ENCODE measurements at places on chromosomes 12 and 14.

DNA sequence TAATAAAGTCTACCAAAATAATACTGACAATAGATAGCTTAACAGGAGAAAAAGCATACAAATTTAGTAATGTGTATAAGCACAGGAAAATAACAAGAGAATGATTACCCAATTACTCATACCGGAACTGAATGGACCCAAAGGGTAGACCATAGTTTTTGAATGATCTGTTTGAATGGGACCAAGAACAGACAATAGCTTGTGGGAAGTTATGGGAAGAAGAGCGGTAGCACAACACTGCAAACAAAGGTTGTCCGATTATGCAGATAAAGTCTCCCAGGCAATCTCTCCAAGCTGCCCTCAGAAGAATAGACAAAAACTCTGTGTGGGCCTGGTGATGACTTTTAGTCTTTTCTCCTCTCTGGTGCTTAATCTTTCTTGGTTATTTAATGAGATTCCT, 96.6 kb upstream of the NEDD1 start:
- no peak for DNase-seq

GRCh38 chr14:106134886-106135285, 608.5 kb downstream of the TMEM121 start:
- DNase-seq: no peak

DNA sequence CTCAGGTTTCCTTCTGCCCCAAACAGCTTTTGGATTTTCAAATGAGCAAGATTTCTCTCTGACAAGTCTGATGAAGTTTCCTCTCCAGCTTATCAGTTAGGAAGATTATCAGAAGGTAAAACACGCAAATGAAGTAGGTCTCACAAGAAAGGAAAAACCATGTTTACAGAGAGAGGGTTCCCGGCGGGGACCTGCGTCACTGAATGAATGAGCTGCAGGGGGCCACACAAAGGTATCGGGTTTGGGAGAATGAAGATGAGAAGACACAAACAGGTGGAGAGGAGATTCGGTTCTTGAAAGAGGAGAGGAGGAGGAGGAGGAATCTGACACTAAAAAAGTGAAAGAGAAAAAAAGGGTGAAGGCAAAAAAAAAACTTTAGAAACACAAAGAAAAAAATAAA, 208.6 kb downstream of the CALM1 start:
- no peak for DNase-seq

DNA sequence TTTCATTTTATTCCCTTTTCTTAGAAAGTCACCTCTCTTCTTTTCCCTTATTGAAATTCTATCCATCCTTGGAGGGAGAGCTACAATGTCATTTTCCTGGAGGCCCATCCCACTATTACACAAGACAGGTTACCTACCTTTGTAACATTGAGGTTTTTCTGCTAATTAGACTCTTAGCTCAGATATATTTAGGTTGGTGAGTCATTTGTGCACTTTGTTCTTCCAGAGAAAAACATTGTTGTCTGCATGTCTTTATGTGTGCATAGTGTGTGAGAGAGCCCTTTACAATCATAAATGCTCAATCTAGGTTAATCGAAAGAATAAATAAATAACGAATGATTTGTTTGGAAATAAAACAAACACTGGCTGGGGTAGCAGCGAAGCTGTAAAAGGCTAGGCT, 191.8 kb downstream of the DACT1 start:
- peak; percentile 37 for DNase-seq

GRCh38 chr14:105250986-105251385, 2.7 kb downstream of the BTBD6 start:
- DNase-seq: no peak

- no peak for DNase-seq
Observed at GRCh38 chr14:91935586-91935985, 11.9 kb downstream of the FBLN5 start.

- DNase-seq: no peak
Observed at GRCh38 chr12:23536293-23536692, 413.2 kb downstream of the SOX5 start.

DNA sequence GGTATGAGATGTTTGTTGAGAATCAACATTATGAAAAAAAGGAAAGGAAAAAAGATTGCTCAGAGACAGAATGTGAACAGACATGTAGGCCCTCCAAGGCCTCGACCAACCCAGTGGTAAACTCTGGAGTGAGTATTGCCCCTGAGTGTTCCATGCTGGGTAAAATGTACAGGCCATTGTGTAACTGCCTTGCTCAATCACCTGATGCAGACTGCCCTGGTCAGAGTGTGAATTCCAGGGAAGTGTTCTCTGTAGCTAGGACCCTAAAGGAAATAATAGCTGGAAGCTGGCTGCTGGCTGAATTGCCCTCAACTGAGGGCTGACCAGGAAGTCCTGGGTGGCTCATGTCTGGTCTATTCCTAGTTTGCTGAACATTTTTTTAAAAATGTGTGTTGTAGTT, 1081.4 kb upstream of the LRFN5 start:
- no peak for DNase-seq

DNA sequence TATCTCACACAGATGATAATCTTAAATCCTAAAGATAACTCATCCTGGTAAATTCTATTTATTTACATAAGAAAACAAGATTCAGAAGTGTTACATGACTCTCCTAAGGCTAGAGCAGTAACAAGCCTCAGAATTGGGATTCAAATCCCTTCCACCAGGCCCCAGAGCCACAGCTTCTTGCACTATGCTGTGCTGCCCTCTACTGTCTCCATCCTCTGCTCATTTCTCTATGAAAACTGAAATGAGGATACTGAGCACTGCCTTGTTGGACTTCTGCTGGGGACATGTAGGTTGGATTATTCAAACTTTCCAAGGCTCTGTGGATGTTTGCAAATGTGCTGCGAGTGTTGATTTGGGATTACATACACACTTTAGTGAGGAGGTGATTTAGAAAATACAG, 23.5 kb upstream of the C12orf50 start:
- peak; percentile 71 for DNase-seq

DNA sequence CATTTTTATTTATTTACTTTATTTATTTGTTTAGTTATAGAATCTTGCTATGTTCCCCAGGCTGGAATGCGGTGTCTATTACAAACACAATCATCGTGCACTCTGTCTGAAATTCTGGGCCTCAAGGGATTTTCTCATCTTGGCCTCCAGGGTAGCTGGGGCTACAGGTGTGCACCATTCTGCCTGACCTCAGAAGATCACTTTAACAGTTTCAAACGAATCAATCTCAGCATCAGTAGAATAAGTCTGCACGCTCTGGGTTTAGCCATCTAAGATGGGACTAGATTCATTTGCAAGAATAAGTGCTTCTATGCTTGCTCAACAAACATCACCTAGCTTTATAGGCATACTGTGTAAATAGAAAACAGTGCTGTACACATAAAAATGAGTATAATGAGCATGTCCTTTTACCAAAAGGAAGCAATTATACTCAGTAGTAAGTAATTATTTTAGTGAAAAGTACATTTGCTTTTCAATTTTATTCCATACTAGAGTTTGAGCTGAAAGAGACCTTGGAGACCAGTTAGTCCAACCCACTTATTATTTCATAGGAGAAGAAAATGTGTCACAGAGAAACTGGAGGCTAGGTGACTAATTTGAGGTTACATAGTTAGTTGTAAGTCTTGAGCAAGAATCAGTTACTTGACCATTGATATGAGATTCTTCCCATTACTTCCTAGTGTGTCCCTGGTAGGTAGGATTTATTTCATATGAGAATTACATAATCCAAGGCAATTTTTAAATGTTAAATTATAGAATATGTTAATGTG, 456.5 kb upstream of the LMO3 start:
- DNase-seq: peak; percentile 76

- DNase-seq: no peak
Observed at GRCh38 chr14:75437201-75438143, 9.7 kb downstream of the JDP2 start.

DNA sequence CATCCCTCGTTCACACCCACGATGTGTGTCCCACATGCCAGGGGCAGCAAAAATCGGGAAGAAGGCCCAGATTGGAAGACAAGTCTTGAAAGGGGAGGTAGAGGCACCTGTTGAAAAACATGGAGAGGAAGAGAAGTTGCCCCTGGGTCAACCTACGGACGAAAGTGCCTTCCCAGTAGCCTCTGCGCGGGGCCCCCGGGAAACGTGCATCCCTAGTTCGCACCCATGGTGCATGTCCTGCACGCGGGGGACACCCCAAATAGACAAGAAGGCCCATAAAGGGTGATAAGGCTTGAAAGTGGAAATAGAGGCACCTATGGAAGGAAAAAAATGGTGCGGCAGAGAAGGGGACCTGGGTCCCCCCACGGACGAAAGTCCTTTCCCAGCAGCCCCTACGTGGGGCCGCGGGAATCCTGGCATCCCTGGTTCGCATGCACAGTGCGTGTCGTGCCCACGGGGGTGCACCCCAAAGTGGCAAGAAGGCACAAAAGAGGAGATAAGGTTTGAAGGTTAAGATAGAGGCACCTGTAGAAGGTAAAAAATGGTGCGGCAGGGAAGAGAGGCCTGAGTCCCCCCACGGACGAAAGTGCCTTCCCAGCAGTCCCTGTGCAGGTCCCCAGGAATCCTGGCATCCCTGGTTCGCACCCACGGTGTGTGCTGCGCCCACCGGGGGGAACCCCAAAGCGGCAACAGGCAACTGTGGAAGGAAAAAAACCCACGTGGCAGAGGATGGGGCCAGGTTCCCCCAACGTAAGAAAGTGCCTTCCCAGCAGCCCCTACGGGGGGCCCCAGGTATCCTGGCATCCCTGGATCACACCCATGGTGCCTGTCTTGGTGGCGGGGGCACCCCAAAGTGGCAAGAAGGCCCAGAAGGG, 278.3 kb downstream of the ALG10 start:
- DNase-seq: no peak

Data from A549 (cell line).